Right renal cortex interstitium (tissue), 3 donors: ENCODE measurements at places on chromosomes 6 and 20. TPM values are rescaled to one million over a fixed set of nuclear protein-coding genes. Genes with fewer than 3 reads are reported as not detected.
A peak's percentile ranks its signal among the peaks of the same experiment; 100 is the strongest.

GRCh38 chr6:138201836-138202235 lies 16.5 kb downstream of the PBOV1 start:
- no peak for DNase-seq

- no peak for DNase-seq
Measured at GRCh38 chr20:20894753-20895152, 182.3 kb upstream of the RALGAPA2 start.

GRCh38 chr20:38658879-38659596 lies 57.4 kb downstream of the ARHGAP40 start:
- no peak for DNase-seq

- no peak for DNase-seq
Measured at GRCh38 chr6:82832811-82833210, 232.8 kb downstream of the UBE3D start.

The CCDC167 gene
- polyA plus RNA-seq, result 24.8 TPM

The PAQR8 gene
- 31.3 TPM for polyA plus RNA-seq

DNA sequence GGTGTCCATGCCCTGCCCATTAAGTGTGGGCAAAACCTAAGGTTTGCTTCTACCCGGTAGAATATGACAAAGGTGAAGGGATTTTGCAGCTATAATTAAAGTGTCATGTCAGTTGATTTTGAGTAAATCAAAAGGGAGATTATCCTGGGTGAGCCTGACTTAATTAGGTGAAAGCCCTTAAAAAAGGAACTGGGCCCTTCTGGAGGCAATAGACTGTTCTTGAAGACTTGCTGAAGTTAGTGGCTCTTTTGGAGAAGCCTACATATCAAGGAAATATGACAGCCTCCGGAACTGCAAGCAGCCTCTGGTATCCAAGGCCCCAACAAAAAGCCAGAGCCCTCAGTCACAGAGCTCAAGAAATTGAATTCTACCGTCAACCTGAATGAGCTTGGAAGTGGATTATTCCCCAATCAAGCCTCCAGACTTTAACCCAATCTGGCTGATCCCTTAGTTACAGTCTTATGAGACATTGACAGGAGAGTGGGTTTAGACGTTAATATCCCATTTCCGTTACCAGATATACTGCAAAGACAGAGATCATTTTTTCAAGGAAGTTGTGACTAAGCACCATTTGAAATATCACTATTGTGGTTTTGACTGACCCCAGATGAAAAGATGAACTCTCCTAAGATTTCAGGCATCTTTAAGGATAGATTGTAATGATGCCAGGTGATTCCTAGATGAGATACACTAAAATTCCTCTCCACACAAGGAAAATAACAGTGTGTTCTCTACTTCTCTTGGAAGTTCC lies 303.4 kb downstream of the PLCB1 start:
- DNase-seq, result no peak

The GSTA4 gene
- polyA plus RNA-seq, result 124 TPM

The MYBL2 gene
- polyA plus RNA-seq, result 23.4 TPM

GRCh38 chr6:17096096-17096495 lies 5.8 kb upstream of the STMND1 start:
- DNase-seq, result no peak

The SEMG1 gene
- not detected for polyA plus RNA-seq

DNA sequence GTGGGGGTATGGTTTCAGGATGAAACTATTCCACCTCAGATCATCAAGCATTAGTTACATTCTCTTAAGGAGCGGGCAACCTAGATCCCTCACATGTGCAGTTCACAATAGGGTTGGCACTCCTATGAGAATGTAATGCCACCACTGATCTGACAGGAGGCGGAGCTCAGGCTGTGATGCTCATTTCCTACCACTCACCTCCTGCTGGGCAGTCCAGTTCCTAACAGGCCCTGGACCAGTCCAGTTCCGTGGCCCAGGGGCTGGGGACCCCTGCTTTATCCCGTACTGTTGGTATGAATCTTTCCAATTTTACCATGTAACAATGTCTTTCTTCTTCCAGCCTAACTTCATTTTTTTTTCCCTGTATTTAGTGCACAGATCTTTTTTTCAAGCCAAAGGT lies 94.9 kb downstream of the OGFRL1 start:
- DNase-seq, result no peak

- no peak for DNase-seq
Measured at GRCh38 chr6:37479266-37479854, 20.3 kb downstream of the CCDC167 start.

The DPPA5 gene
- polyA plus RNA-seq, result not detected

- DNase-seq, result no peak
Measured at GRCh38 chr20:57432862-57433491, 41.8 kb downstream of the RBM38 start.

DNA sequence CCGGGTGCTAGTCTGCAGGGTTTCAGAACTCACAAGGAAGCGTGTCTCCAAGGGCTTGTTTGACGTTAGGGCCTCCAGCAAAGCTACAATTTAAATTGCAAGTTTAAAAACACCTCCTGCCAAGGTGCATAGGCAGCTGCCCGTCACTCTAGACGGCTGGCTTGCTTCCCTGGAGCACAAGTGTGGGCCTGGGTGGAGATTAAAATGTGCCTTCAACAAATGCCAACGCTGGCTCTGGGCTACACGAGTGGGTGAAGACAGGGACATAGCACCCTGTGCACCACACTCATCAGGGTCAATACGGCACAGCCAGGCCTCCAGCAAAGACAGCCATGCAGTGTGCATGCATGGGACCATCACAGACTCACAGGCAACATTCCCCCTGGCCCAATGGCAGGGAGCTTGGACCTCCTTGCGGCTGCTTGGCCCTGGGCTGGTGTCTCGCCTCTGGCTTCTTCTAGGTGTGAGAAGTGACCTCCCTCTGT lies 48.4 kb upstream of the FRMD1 start:
- no peak for DNase-seq

The RAB44 gene
- 0.04 TPM for polyA plus RNA-seq

GRCh38 chr6:30750379-30750668 lies 6.0 kb upstream of the IER3 start:
- DNase-seq, result no peak

GRCh38 chr6:82415820-82416219 lies 52.2 kb downstream of the TPBG start:
- DNase-seq, result no peak

DNA sequence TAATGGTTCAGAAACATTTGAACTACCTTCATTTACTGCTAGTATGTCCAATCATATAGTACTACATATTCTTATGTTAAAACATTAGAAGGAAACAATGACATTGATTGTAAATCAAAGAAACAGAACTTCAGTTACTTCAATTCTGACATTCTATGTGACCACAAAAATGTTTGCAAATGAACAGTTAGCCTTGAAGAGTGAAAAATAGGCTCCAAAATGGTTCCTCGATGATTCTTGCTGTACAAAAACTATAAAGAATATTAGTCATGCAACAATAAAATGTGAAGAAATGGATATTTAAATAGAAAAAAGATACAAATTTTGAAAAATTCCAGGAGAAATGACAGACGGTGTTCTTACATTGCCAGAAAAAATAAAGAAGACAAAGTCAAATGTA lies 686.9 kb downstream of the BCKDHB start:
- no peak for DNase-seq

DNA sequence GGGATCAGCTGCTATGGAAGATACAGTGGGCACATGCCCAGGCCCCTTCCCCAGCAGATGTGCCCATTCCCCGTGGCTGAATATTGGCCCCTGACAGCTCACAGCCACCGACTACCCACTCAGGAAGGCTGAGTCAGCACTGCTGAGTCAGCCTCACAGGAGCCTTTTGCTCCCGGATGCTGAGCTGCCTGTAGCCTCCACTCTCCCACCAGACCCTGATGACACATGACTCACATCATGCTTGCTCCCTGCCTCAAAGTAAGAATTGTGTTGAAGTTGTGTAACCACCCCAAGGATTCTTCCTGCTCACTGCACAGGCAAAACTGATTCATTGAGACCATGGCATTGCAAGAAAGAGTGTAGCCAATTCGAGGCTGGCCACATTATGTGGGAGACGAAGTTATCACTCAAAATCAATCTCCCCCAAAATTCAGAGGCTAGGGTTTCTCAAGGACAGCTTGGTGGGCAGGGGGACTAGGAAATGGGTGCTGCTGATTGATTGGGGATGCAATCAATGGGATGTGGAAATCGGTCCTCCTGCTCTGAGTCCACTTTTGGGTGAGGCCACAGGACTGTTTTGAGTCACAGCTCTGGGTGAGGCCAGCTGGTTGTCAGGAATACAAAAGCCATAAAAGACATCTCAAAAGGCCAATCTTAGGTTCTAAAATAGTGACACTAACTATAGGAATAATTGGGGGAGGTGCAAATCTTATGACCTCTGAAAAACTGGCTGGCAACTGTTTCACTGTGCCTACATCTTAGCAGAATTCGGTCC lies 556.6 kb upstream of the CDH4 start:
- no peak for DNase-seq

The BHLHE23 gene
- not detected for polyA plus RNA-seq

The ZNF165 gene
- polyA plus RNA-seq, result 4.8 TPM

DNA sequence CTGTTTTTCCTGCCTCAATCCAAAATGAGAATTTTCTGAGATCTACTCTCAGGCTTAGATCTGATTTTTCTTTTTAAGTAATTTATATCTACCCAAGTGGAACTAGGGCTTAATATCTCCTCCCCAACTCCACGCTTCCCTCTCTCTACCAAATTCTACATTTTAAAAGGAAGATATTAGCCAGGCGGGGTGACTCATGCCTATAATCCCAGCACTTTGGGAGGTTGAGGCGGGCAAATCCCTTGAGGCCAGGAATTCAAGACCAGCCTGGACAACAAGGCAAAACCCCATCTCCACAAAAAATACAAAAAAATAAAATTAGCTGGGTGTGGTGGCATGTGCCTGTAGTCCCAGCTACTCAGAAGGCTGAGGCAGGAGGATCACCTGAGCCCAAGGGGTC lies 61.0 kb downstream of the MTFR2 start:
- DNase-seq, result no peak

DNA sequence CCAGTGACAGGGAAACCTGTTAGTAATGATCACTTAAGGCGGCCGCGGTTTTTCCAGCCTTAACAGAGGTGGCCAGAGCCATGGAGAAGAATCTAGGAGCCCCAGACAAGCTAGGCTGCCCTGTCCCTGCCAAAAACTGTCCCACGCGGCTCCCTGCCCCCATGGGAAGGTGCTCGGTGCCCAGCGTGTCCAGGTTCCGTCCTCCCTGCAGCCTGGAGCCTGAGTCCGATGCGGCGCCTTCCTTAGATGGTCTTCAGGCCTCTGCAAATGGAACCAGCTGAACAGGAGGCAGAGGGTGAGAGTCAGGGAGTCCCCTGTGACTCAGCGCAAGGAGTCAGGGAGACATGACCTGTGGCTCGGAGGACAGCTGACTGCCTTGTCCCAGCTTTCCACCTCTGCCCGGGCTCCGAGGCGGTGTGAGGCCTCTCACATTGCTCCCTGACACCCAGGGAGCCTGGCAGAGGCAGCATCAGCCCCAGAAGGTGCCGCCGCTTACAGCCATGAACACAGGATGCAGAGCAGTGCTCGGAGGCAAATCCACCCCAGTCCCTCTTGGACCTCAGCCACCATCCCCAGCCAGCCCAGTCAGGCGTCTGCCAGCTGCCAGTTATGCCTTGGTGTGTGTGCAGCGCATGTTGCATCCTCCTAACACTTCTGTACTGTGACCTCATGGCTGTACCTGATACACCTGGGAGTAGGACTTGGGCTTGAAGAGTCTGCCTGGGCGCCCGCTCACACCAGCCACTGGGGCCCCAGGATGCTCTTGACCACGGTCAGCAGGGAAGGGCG lies 377.7 kb downstream of the CDH4 start:
- no peak for DNase-seq

GRCh38 chr6:16477367-16478149 lies 239.2 kb downstream of the GMPR start:
- DNase-seq, result no peak

DNA sequence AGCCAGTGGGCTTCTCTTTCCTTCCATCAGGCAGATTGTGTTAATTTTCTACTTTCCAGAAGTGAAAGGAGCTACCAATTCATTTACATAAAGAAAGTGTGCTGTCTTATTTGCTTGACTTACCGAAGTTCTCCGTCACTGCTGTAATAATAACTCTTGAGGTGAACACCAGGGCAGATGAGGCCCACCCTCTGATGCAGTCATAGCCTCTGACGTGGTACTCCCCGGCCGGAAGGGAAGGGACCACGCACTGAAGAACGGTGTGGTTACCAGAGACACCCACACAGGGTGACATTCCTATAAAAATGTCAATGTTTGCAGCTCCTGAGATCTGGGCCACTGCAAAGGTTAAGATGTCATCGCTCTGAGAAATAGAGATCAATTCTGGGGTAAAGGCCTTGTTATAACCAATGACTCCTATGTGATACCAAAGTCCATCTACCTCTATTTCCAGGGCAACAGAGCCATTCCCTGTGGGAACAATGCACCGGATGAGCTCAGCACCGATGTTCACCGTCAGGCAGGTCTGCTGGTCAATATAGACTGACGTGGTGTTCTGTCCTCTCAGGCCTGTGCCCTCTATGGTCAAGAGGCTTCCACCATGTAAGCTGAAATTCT lies 62.9 kb downstream of the PKHD1 start:
- DNase-seq, result no peak

DNA sequence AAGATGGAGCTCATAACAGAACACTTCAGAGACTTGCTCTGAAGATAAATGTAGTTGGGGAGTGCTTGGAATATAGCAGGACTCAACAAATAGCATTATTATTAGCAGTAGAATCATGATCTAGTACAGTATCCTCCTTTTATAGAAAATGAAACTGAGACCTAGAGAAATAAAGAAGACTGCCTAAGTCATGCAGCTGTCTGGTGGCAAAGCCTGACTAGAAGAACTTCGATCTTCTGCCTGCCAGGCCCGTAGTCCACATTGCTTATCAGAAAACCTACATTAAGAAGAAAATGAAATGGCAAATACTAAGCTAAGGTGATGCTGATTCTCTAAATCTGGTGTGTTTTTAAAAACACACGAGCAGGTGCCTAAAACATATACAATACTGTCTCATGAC lies 46.4 kb upstream of the DST start:
- DNase-seq, result no peak

DNA sequence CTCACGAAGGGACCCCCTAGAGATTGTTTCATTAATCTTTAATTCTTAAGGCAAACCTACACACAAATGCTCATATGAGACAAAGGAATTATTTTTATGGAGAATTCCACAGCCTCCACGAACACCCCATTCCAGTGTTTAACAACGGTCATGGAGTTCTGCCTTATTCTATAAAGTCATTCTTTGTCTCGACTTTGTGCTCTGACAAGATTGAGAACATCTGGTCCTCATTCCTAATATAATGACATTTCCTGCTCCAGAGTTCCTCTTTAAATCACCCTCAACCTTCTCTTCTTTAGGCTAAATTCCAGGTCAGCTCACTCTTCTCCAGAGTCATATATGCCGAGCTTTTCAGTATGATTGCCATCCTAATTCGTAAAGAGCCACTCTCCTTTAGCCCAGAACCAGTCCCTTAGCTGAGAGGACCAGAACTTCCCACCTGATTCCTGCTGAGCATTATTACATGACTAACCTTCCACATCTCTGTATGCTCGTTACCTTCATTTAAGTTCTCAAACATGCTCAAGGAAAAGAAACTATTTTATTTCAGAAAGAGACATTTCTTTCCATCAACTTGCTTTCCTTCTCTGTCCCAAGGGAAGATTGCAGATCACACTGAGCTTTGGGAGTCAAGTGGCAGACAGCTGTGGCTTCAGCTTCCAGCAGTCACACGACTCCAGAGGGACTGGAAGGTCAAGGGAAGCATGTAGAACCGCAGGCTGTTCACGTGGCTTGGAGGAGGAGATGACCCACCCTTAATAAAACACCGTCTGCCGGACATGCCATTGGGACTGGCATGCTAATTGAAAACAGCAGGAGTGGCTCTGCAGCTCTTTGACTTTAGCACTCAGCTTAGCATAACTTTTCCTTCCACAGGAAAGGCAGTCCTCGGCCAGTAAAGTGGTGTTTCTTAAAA lies 467.1 kb upstream of the HSF2 start:
- DNase-seq, result peak; percentile 41
